ENCODE measurements at places on chromosomes 7 and 10.

DNA sequence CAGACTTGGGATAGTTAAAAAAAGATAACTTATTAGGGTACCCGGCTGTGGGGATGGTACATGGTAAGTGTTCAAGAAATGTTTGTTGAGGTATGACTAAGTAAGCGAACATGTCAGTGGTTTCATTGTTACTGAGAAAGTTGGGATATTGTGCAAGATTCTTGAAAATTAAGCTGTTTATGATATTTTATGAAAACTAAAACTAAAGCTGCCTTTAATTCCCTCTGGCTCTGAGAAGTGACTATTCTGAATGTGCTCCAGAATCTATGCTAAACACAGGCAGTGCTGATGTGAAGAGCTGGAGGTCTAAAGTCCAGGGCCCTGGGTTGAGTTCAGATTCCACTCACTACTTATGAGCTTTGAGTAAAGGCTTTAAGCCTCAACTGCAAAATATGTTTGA is 72.9 kb downstream of the AOAH start:
- DNase-seq, result no peak

GRCh38 chr10:89042562-89042961 is 52.0 kb downstream of the FAS start:
- DNase-seq, result no peak

GRCh38 chr10:123136806-123137642 is 1.3 kb downstream of the HMX3 start:
- no peak for DNase-seq

DNA sequence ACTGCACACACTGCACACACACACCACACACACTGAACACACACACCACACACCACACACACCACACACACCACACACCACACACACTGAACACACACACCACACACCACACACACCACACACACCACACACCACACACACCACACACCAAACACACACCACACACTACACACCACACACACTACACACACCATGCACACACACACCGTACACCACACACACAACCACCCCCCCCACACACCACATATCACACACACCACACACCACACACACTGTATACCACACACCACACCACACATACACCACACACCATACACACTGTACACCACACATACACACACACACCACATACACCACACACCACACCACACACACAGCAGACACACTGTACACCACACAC is 59.5 kb downstream of the FAM204A start:
- no peak for DNase-seq

- no peak for DNase-seq
Observed at GRCh38 chr7:108294595-108294994, 161.6 kb downstream of the NRCAM start.

- no peak for DNase-seq
Observed at GRCh38 chr10:26780793-26781601, 79.8 kb downstream of the ABI1 start.

DNA sequence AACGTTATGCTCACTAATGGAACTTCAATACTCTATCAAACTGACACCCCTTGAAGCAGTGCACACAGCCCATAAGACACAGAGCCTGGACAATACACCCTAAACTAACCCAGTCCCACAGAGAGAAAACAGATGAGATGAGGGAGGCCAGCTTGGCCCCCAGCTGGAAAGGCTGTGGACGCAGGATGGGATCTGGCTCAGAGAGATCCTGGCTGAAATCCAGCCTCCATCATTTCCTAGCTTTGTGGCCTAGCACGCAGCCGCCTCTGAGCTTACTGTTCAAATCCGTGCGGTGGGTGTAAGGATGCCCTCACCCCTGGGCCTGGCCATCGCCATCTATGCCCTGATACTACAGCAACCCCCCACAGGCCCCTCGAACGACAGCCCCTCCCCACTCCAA is 32.7 kb downstream of the SNX8 start:
- DNase-seq, result no peak

- no peak for DNase-seq
Observed at GRCh38 chr7:88132725-88133124, 87.1 kb downstream of the SRI start.

DNA sequence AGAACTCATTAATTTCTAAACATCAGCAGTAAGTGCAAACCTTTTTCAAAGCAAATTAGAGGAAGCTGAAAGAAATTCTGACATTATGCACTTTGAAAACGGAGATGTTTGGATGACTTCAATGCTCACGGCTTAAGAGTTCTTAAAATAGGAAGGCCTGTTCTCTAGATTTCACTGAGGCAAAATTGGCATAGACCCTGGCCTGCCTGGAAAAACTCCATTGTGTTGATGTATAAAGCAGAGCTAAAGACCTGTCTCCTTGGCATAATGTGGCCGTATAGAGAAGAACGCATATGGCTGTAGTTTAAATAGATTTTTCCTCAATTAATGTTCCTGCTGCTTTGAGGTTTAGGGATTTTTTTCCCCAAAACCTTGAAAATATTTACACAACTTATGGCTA is 24.5 kb upstream of the AGMO start:
- DNase-seq, result no peak

Data from stimulated activated CD8-positive, alpha-beta memory T cell treated with anti-CD3 and anti-CD28 coated beads, Interleukin-7, amount 100 ng/mL, for 1 hour (primary cell).